ENCODE measurements at places on chromosomes 5 and 9. TPM values are rescaled to one million over a fixed set of nuclear protein-coding genes. Genes with fewer than 3 reads are reported as not detected.

DNA sequence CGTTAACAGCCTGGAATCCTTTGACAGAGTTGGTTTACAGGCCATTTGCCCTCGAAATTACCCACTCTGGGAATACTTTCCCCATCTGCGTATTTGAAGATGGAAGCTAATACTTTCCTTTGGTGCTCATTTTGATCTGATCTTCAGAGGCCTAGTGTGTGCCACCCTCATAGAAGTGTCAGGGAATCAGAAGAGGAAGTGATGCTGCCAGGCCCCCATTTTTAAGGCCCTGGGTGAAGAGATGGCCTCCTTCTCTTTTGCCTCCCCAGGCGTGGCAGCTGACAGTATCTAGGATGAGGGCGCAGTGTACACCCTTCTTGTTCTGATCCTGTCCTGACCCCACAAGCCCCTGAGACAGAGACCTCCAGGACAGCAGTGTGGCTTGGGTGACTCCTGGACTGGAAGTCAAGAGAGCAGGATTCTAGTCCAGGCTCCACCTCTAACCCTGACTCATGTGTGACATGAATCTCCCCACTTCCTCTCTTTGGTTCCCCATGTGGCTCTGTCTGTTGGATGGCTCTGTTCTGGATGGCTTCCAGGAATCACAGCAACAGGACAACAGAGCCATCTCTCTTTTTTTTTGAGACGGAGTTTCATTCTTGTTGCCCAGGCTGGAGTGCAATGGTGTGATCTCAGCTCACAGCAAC is 27.8 kb downstream of the CSF1R start:
- DNase-seq = peak; percentile 92

- DNase-seq = peak; percentile 5
Measured at GRCh38 chr5:32760091-32760509, 49.0 kb downstream of the NPR3 start.

DNA sequence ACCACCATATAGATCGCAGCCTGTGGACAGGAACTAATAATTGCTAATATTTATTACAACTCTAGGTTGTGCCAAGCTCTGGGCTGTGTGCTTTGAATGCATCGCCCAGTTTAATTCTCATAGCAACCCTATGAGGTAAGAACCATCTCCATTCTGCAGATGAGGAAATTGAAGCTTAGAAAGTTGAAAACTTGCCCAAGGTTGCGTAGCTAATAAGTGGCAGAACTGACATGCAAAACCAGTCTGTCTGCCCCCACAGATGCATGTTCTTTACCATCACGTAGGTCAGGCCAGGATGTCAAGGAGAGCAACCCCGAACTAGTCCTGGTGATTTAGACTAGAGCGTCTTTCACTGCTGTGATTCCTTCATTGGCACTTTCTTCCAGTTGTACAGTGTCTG is 15.6 kb downstream of the WWC1 start:
- no peak for DNase-seq

SPOCK1 gene
- total RNA-seq = 43.5 TPM

DNA sequence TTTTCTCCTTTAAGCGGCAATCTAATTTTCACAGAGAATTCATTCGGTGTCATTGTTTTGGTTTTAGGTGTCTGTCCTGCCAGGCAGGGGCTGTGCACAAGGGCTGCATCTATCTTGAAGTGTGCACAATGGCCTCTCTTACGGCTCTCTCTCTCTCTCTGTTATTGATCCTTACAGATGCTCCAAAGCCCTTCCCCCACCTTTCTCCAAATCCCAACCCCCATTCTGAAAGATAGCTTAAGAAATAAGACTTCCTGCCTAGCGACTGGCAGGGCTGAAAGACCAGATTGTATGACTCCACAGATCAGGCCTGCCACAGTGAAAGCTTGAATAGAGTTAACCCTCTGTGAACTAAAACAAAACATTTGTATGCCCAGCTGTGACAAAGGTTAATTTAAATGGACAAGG is 86.5 kb upstream of the NR5A1 start:
- DNase-seq = no peak

BASP1 gene
- total RNA-seq = 114 TPM

GRCh38 chr9:107281922-107282667 is 984 bp upstream of the RAD23B start:
- no peak for DNase-seq

- DNase-seq = no peak
Measured at GRCh38 chr5:116864157-116864837, 289.7 kb upstream of the SEMA6A start.

APBB3 gene
- total RNA-seq = 10.7 TPM

DNA sequence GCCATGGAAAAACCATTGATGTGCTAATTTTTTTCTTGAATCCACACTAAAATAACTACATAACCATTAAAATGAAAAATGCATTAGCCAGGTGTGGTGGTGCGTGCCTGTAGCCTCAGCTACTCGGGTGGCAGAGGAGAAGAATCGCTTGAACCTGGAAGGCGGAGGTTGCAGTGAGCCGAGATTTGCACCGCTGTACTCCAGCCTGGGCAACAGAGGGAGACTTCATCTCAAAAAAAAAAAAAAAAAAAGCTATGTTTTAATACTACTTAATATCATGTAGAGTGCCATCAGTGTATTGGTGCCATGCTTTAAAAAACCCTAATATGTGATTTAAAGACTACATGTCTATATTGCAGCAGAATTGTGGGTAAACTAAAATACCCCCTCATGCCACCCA is 58.9 kb downstream of the NDFIP1 start:
- no peak for DNase-seq

DNA sequence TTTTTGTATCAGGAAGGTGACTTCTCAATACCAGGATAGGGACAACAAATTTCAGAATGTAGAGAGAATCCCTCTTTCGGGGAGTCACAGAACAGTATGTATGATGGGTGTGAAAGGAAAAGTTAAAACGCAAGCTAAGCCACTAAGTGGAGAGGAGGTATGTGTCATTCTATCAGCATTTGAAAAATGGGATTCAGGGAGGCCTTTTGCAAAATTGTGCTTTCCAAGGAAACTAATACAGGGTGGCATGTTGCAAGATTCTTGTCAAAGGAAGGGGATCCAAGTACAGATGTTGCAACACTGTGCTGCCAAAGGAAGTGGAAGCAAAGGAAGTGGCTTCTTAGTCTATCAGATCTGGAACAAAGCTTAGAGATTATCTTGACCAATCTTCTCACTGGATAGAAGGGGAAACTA is 12.6 kb upstream of the TNIP1 start:
- DNase-seq = peak; percentile 90

CAVIN4 gene
- total RNA-seq = 3.5 TPM

GRCh38 chr9:120486347-120486746 is 93.6 kb downstream of the CDK5RAP2 start:
- no peak for DNase-seq

DNA sequence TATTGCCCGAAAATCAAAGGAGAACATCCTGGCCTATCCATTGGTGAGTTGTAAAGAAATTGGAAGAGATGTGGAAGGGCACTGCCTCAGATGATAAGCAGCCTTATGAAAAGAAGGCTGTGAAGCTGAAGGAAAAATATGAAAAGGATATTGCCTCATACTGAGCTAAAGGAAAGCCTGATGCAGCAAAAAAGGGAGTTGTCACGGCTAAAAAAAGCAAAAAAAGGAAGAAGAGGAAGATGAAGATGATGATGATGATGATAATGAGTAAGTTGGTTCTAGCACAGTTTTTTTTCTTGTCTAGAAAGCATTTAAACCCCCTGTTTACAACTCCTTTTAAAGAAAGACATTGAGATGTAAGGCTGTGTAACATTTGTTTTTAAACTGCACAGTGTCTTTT is 59.8 kb upstream of the ZBED3 start:
- DNase-seq = no peak

Measured in Daoy (cell line).